ENCODE measurements at places on chromosomes 3 and 15.

GRCh38 chr15:56460071-56460470 is 4.9 kb downstream of the MNS1 start:
- no peak overlapping the region for H3K4me3 ChIP-seq
- H3K36me3 ChIP-seq: peaks cover 5% of the 10 kb centered on the region
- peaks cover 7% of the 10 kb centered on the region for H3K4me1 ChIP-seq
- no peak for DNase-seq
- H3K27me3 ChIP-seq: no peaks in the 10 kb centered on the region
- H3K27ac ChIP-seq: no peak overlapping the region

GRCh38 chr3:52798978-52799476 is 4.4 kb downstream of the ITIH3 start:
- no peaks in the 10 kb centered on the region for H3K27me3 ChIP-seq
- no peak overlapping the region for H3K4me3 ChIP-seq
- no peaks in the 10 kb centered on the region for H3K36me3 ChIP-seq
- H3K27ac ChIP-seq: no peak overlapping the region

- H3K4me1 ChIP-seq: peaks cover 9% of the 10 kb centered on the region
- DNase-seq: no peak
- H3K27ac ChIP-seq: no peak overlapping the region
Observed at GRCh38 chr3:179606534-179607085, 2.0 kb downstream of the NDUFB5 start.

GRCh38 chr15:39397883-39398282 is 183.0 kb upstream of the THBS1 start:
- DNase-seq: no peak
- no peaks in the 10 kb centered on the region for H3K36me3 ChIP-seq
- no peak overlapping the region for H3K4me3 ChIP-seq
- H3K4me1 ChIP-seq: peaks cover 7% of the 10 kb centered on the region
- peaks cover 11% of the 10 kb centered on the region for H3K27me3 ChIP-seq
- no peak overlapping the region for H3K27ac ChIP-seq

GRCh38 chr15:39165020-39165706 is 415.7 kb upstream of the THBS1 start:
- H3K27me3 ChIP-seq: peaks cover 10% of the 10 kb centered on the region
- no peak overlapping the region for H3K4me3 ChIP-seq
- H3K27ac ChIP-seq: no peak overlapping the region
- H3K4me1 ChIP-seq: peaks cover 9% of the 10 kb centered on the region

GRCh38 chr15:23860290-23861245 is 173.5 kb upstream of the NDN start:
- peak overlapping the region; percentile 49 for H3K4me3 ChIP-seq
- no peaks in the 10 kb centered on the region for H3K27me3 ChIP-seq
- peak; percentile 60 for DNase-seq
- H3K36me3 ChIP-seq: no peaks in the 10 kb centered on the region
- H3K4me1 ChIP-seq: peaks cover 9% of the 10 kb centered on the region

DNA sequence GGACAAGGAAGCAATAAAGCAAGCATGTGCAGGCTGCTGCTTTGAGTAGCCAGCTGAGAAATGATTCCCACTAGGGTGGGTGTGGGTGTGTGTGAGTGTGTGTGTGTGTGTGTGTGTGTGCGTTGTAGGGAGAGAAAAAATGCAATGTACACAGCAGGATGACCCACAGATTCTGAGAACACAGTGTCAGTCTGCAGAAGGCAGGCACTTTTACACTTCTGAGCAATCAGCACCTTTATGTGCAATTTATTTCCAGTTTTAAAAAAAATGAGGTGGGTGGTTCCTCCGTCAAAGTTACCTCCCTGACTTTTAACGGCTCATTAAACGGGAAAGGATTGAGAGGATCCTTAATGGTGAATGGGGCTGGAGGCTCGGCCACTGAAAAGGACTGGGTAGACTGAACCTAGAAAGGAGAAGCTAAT is 38.5 kb upstream of the LIPC start:
- peak overlapping the region; percentile 73 for H3K27ac ChIP-seq
- DNase-seq: no peak
- no peaks in the 10 kb centered on the region for H3K36me3 ChIP-seq
- H3K27me3 ChIP-seq: peaks cover 14% of the 10 kb centered on the region

DNA sequence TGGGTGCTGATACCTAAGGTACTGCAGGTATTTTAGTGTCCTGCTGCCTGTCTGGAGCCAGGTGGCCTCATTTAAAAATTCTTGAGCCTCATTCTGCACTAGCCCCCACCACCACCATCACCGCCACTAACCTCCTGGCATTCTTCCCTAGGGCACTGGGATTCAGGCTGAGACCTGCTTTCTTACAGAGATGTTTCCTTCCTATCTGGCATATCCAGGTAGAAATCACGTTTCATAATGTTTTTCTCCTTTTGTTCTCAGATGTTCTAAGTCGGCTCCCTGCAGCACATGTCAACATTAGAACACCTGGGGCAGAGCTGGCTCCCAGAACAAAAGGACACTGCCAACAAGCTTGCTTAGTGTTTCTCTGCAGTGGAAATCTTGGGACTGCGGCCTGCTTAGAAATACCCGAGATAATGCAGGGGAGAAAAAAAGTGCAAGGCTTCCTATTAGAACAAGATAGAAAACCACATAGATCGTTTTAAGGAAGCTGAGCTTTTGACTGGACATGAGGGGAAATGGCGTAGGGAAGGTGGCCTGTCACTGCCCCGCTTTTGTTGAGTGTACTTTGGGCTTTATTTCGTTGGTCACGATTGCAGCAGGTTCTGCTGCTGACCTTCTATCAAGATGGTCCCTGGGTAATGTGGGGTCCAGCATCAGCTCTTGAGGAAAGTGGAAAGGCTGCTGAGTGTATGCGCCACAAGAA is 59.6 kb upstream of the PPARG start:
- DNase-seq: no peak
- no peaks in the 10 kb centered on the region for H3K36me3 ChIP-seq
- peaks cover 25% of the 10 kb centered on the region for H3K4me1 ChIP-seq
- H3K4me3 ChIP-seq: no peak overlapping the region
- peak overlapping the region; percentile 70 for H3K27ac ChIP-seq

GRCh38 chr3:4401441-4401840 is 65.6 kb downstream of the SUMF1 start:
- peaks cover 2% of the 10 kb centered on the region for H3K36me3 ChIP-seq
- H3K4me1 ChIP-seq: peaks cover 2% of the 10 kb centered on the region
- H3K27me3 ChIP-seq: no peaks in the 10 kb centered on the region
- no peak overlapping the region for H3K4me3 ChIP-seq

GRCh38 chr3:38454178-38454883 is 641 bp downstream of the ACVR2B start:
- peak overlapping the region; percentile 99 for H3K4me3 ChIP-seq
- peaks cover 35% of the 10 kb centered on the region for H3K4me1 ChIP-seq
- H3K27me3 ChIP-seq: no peaks in the 10 kb centered on the region

GRCh38 chr3:42752961-42753360 is 20.1 kb downstream of the CCDC13 start:
- no peaks in the 10 kb centered on the region for H3K4me1 ChIP-seq
- H3K4me3 ChIP-seq: no peak overlapping the region
- no peak overlapping the region for H3K27ac ChIP-seq
- H3K36me3 ChIP-seq: no peaks in the 10 kb centered on the region
- no peak for DNase-seq

GRCh38 chr3:170437696-170438407 is 19.2 kb downstream of the CLDN11 start:
- no peak for DNase-seq
- H3K4me1 ChIP-seq: peaks cover 7% of the 10 kb centered on the region
- no peaks in the 10 kb centered on the region for H3K36me3 ChIP-seq
- H3K4me3 ChIP-seq: no peak overlapping the region
- H3K27me3 ChIP-seq: peaks cover 3% of the 10 kb centered on the region

GRCh38 chr3:87101861-87102625 is 111.1 kb upstream of the VGLL3 start:
- DNase-seq: no peak
- no peaks in the 10 kb centered on the region for H3K4me1 ChIP-seq
- H3K36me3 ChIP-seq: no peaks in the 10 kb centered on the region

DNA sequence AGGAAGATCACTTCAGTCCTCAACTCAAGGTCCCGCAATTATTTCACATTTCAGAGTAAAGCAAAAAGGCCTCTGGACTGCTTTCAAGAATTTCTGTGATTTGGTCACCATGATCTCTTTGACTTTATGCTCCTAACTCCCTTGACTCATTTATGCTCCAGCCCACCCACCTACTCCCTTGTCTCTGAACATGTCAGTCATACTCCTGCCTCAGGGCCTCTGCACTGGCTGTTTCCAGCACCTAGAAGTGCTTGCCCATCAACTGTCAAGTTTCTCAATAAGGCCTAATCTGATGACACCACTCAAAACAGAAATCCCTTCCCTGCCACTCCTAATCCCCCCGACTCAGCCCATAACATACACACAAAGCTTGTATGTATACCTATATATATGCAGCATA is 36.1 kb upstream of the CSPG5 start:
- no peak overlapping the region for H3K4me3 ChIP-seq
- DNase-seq: no peak
- H3K27me3 ChIP-seq: no peaks in the 10 kb centered on the region

- no peak overlapping the region for H3K27ac ChIP-seq
- H3K4me3 ChIP-seq: no peak overlapping the region
- peaks cover 18% of the 10 kb centered on the region for H3K27me3 ChIP-seq
- no peak for DNase-seq
- peaks cover 14% of the 10 kb centered on the region for H3K4me1 ChIP-seq
Observed at GRCh38 chr3:187286467-187287059, 5.0 kb downstream of the MASP1 start.

DNA sequence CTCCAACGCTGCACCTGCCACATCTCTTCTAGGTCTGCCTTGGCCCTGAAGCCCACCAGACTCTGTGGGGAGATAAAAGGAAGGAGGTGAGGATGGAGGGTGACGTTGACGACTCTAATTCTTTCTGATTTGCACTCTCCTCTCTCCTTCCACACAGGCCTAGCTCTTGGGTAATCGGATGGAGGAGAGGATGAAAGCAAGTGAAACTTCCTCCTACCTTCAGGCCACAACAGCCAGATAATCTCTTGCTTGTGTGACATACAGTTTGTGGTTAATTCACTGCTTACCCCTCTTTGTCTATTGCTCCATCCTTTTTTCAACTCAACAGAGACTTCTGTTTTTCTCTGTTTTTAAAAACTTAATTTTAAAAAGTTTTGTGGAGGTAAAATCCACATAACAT is 208.1 kb downstream of the SV2B start:
- H3K36me3 ChIP-seq: no peaks in the 10 kb centered on the region
- no peaks in the 10 kb centered on the region for H3K4me1 ChIP-seq
- no peak overlapping the region for H3K27ac ChIP-seq
- no peak for DNase-seq

DNA sequence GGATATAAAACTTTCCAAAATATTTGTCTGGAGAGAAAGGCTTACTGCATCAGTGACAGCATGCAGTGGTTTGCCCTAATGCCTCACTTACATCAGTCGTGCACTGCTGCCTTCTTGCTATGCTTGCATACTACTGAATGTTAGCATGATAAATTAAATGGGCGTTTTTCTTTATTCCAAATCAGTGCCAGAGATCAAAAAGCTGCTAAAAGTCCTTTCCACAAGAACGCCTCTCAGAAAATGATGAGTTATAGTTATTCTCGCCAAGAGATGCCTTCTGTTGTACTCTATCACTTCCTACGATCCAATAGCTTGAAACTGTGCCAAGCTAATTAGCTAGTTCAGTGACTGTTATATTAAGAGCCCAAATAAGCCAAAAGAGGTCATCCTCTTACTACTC is 345.8 kb upstream of the ROBO2 start:
- no peak for DNase-seq
- H3K4me1 ChIP-seq: peaks cover 13% of the 10 kb centered on the region
- no peaks in the 10 kb centered on the region for H3K27me3 ChIP-seq
- H3K27ac ChIP-seq: no peak overlapping the region
- no peak overlapping the region for H3K4me3 ChIP-seq
- H3K36me3 ChIP-seq: no peaks in the 10 kb centered on the region

GRCh38 chr3:57038466-57039164 is 21.8 kb upstream of the SPATA12 start:
- no peak for DNase-seq
- H3K4me1 ChIP-seq: no peaks in the 10 kb centered on the region
- H3K36me3 ChIP-seq: no peaks in the 10 kb centered on the region
- no peak overlapping the region for H3K4me3 ChIP-seq
- H3K27me3 ChIP-seq: no peaks in the 10 kb centered on the region
- H3K27ac ChIP-seq: no peak overlapping the region

- peaks cover 3% of the 10 kb centered on the region for H3K27me3 ChIP-seq
- no peak overlapping the region for H3K4me3 ChIP-seq
- H3K4me1 ChIP-seq: peaks cover 7% of the 10 kb centered on the region
- no peak overlapping the region for H3K27ac ChIP-seq
- no peaks in the 10 kb centered on the region for H3K36me3 ChIP-seq
- no peak for DNase-seq
Observed at GRCh38 chr3:154660811-154661210, 230.8 kb upstream of the GPR149 start.

GRCh38 chr3:125916376-125916978 is 52.5 kb upstream of the ROPN1B start:
- no peaks in the 10 kb centered on the region for H3K27me3 ChIP-seq
- H3K4me1 ChIP-seq: peaks cover 5% of the 10 kb centered on the region
- peak; percentile 91 for DNase-seq

GRCh38 chr15:94238539-94239118 is 7.3 kb downstream of the MCTP2 start:
- H3K27ac ChIP-seq: no peak overlapping the region
- H3K4me1 ChIP-seq: peaks cover 6% of the 10 kb centered on the region
- H3K4me3 ChIP-seq: no peak overlapping the region

DNA sequence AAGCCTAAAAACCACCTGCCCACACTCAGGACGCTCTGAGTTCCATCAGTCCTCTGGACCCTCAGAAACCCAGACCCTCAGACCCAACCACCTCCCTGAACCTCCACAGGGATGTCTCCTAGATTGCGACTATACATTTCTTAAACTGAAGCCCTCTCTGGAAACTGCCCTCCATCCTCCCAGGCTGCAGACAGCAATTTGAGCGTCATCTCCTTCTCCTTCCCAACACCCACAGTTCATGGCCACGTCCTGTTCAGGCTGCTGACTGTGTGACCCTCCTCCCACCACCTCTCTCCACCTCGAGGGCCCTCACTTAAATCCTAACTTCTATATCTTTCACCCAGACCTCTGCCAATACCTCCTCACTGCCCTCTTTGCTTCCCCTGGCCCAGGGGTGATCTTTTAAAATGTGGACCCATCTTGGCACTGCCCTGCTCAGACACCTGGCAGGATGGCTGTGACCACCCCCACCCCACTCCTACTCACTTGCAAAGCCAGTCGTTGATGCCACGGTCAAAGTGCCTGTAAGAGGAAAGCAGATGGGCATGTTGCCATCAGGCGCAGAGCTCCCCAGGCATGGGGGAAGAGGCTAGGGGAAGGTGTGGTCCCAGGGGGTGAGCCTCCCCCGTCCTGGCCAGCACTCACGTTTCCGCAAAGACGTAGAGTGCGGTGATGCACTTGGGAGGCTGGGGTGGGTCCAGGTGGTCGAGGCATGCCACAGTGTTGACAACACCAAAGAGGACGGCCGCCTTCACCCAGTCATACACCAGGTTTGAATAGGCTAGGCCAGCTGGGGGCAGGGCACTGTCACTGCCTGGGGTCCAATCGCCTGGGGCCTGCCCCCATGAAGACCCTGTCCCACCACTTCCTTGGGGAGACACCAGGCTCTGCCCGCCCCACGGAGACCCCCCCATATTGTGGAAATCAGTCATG is 6.0 kb downstream of the HHATL start:
- H3K4me3 ChIP-seq: no peak overlapping the region
- H3K27ac ChIP-seq: no peak overlapping the region
- H3K36me3 ChIP-seq: no peaks in the 10 kb centered on the region
- H3K27me3 ChIP-seq: peaks cover 10% of the 10 kb centered on the region
- no peaks in the 10 kb centered on the region for H3K4me1 ChIP-seq
- DNase-seq: no peak

GRCh38 chr3:114711321-114711886 is 417.6 kb downstream of the TIGIT start:
- H3K36me3 ChIP-seq: no peaks in the 10 kb centered on the region
- no peak overlapping the region for H3K27ac ChIP-seq
- H3K4me3 ChIP-seq: no peak overlapping the region
- no peak for DNase-seq
- H3K27me3 ChIP-seq: no peaks in the 10 kb centered on the region
